ENCODE measurements at places on chromosomes 6 and 20.

- no peak for DNase-seq
These were observed 200.5 kb upstream of the KCNQ5 start for GRCh38 chr6:72421387-72421786.

DNA sequence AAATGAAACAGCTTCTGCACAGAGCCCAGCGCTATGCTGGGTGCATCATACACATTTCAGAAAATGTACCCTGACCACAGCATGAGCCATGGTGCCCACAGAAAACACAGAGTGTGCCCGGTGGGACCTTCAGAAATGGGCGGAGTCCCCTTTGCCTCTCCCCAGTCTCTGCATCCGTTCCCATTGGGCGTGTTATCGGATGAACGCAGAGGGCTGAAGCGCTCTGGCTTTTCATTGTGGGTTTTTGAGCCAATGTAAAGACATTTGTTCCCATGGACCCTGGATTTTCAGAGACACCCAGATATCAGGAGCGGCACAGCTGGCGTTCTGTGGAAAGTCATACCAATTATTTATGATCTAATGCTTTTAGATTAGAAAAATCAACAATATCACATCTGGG lies 99.8 kb downstream of the DACT2 start:
- DNase-seq: no peak

GRCh38 chr6:37556881-37557644 lies 57.4 kb upstream of the CCDC167 start:
- no peak for DNase-seq

DNA sequence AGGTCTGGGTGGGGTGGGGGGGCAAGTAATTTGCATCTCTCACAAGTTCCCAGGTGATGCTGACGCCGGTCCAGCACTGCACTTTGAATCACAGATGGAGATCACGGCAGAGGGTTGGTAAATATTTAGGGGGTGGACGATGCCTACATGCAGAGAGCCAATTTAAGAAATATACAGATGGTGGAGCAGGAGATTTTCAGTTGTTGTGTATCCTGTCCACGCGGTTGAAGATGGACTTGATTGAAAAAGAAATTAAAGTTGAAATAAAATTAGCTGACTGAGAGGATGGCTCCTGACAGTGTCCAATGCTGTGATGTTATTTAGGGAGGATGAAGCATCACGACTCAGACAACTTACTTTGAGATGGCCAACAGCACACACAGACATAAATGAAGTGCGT lies 74.6 kb downstream of the PHACTR3 start:
- DNase-seq: no peak

DNA sequence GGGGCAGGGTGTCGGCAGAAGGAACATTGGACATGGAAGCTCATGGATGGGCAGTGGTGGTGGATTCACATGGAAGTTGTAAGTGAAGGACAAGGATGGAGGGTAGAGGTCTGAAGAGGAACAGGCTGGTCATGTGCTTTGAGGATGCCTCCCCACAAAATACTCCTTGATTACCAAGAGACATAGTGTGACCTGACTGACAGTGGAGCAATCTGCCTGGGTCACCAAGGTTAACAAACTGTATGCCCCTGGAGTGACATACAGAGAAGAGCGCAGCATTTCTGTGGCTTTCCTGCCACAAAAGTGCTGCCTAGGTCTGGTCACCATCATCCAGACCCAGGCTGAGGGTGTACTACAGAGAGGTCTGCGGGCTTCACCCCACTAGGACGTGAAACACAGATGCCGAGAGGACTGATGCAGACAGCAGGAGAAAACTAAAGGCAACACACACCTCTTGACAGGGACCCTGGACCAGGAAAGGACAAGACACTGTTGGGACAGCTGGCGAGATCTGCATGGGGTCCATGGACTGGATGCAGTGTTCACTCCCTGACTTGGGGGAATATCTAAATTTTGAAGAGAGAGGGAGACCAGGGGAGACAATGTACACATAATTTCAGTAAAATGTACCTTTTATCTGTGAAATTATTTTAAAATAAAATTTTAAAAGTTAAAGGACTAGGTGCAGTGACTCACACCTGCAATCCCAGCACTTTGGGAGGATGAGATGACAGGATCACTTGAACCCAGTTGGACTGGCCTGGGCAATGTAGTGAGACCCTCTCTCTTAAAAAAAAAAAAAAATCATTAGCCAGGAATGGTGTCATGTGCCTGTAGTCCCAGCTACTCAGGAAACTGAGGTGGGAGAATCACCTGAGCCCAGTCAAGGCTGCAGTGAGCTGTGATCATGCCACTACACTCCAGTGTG lies 64.9 kb downstream of the CSE1L start:
- no peak for DNase-seq

DNA sequence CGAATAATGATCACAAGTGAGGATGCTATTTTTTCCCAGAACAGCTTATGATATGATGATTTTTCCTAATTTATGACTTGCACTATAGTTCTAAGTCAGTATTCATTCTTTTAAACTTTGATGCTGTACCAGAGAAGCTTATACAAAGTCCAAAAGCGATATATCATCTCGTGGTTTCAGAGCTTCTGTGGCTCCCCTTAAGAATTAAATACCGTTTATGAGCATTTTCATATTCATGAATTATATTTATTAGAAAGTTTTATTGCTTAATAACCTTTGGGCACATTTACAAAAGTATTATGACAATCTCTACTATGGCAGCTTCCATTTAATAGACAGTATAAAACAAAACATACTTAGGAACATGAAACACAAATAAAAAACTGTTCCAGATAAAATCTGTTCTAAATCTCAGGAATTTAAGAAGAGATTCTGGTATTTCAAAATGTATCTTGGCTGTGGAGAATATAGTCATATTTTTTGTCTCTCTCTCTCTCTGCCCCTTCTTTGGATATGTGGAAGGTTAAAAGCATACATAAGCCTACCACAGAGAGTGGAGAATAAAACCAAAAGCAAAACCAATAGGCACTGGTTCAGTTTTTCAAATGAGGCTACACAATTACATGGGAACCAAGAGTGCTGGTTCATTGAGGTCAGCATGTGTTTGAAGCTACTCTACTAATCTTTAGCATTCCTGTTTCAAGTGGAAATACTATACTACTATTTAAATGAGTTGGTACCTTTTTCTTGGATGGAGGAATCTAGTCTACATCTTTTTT lies 884.5 kb upstream of the GJE1 start:
- no peak for DNase-seq

DNA sequence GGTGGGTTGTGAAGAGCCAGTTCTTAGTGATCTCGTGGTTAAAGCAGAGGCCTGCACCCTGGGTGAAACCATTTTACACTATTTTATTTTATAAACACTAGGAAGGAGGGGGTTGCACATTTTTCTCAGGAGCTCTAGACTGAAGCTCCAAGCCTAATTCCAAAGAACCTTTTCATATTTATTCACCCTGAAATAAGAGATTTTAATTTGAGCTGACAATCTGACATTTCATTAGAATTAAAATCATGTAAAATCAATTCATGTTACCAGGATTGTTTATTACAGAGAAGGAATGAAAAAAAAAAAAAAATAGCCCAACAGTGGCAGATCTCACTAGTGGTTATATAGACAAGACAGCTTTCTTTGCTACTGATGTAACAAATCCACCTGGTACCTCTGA lies 222.5 kb upstream of the SOX4 start:
- no peak for DNase-seq

- DNase-seq: no peak
These were observed 288.1 kb upstream of the SUPT3H start for GRCh38 chr6:45665859-45666258.
